ENCODE measurements at places on chromosomes 1 and 21.

DNA sequence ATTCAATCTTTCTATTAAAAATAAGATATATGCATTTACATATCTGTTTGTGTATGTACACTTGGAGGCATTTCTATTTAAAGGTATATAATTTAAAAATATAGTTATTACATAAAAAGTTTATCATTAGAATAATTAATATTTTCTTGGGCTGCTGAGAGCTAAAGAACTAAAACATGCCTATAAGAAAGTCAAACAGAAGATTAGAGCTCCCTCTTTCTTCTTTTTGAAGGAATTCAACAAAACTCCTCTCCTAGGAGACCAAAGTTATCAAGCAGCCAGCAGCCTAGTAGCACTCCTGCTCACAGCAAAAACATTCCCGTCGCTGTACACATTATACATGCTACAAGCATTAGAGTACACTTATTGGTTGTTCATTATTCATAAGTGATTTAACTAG lies 216.4 kb downstream of the VAV3 start:
- no peak for DNase-seq

- no peak for DNase-seq
These were observed 440.8 kb downstream of the NPHP4 start for GRCh38 chr1:5551274-5551975.

DNA sequence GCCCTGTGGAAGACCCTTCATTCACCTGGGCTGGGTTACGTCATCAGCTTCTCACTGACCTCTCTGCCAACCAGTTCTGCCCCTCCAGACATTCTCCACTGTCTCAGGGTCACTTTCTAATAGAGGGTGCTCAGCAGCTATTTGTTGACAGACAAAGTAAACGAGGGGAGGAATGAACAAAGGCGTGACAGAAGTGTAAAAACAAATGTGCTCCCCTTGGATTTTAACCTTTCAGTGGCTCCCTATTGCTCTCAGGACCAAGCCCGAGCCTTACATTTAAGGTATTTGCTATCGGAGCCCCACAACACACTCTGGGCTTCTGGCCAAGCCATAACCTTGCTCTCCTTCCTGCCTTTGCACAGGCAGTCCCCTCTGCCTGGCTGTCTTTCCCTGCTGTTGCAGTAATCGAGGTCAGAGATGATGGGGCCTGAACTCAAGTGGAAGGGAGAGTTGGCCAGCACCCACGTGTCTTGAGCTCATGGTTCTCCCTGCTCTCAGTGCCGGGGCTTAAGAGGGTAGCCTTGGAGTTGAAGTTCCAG lies 9.3 kb upstream of the MARCKSL1 start:
- peak; percentile 37 for DNase-seq

DNA sequence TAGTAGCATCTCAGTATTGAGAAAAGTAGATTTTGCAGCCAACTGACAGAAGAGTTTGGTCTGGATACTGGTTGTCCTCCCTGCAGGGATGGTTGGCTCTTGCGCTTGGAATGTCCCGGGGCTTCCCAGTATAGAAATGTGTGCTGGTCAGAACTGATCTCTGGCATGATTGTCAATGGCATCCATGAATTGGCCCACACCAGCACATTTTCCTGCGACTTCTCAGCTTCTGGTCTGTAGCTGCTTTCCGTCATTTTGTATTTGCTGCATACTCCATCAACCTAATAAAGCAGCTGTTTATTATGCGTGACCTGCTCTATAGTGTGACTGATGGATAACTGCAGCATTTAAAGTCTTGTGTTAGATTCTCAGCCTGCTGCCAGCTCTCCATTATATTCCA lies 203.7 kb downstream of the S1PR1 start:
- DNase-seq = no peak

- no peak for DNase-seq
These were observed 137.1 kb downstream of the ACTL8 start for GRCh38 chr1:17892225-17892624.

DNA sequence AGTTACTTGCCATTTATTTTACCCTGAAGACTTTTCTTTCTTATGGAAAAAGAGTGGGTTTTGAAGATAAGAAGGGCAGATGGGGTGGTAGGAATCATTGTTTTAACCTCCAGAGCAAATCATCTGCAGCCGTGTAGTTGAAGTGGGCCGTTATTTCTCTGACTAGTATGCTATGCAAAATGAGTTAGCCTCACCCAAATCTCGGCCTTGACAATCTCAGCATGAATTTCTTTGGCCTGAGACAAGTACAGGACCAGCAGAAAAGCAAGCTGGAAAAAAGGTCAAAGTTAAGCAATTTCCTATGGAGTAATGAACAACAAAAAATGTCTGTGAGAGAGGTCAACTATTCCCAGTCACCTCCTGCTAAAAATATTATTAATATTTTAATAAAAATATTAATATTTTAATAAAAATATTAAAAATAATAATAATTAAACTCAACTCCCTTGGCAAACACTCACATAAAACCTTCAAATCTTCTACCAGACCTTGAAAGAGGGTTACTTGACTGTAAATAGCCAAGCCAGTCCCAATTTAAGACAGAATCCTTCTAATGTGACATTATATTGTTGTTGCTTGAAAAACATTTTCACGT lies 6.8 kb upstream of the TEKT2 start:
- no peak for DNase-seq

GRCh38 chr1:104797982-104798381 lies 1048.3 kb downstream of the AMY1C start:
- DNase-seq = no peak

- no peak for DNase-seq
These were observed 2.3 kb downstream of the ADGRB2 start for GRCh38 chr1:31761883-31762282.

- no peak for DNase-seq
These were observed 403.3 kb downstream of the KCTD3 start for GRCh38 chr1:215970406-215970805.

Data from inflammatory macrophage treated with lipopolysaccharide for 1 hour (primary cell).